ENCODE measurements at places on chromosomes 16 and 17.

DNA sequence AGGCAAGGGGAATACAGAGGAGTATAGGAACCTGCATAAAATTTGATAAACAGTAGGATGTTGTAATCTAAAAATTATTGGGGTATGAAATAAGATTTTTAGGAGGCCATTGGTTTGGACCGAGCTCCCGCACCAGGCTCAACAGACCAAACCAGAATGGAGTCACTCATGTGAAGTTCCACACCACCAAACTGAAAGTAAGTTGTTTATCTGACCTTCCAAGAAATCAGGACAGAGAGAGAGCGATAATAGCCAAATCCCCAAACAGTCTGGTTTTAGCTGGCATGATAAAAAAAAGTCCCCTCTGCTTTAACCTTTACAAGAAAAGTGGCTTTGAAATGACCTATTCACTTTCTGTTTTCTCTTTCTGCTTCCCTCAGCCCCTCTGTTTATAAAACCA lies 45.7 kb upstream of the SIAH1 start:
- peak; percentile 23 for DNase-seq
- H3K27ac ChIP-seq = peak overlapping the region; percentile 94
- H3K4me1 ChIP-seq = peaks cover 90% of the 10 kb centered on the region
- H3K4me3 ChIP-seq = peak overlapping the region; percentile 27
- H3K27me3 ChIP-seq = no peaks in the 10 kb centered on the region

- DNase-seq = no peak
- H3K27me3 ChIP-seq = no peaks in the 10 kb centered on the region
- peaks cover 7% of the 10 kb centered on the region for H3K4me1 ChIP-seq
- H3K4me3 ChIP-seq = no peak overlapping the region
- H3K27ac ChIP-seq = no peak overlapping the region
Measured at GRCh38 chr17:17874478-17874877, 37.7 kb upstream of the SREBF1 start.

DNA sequence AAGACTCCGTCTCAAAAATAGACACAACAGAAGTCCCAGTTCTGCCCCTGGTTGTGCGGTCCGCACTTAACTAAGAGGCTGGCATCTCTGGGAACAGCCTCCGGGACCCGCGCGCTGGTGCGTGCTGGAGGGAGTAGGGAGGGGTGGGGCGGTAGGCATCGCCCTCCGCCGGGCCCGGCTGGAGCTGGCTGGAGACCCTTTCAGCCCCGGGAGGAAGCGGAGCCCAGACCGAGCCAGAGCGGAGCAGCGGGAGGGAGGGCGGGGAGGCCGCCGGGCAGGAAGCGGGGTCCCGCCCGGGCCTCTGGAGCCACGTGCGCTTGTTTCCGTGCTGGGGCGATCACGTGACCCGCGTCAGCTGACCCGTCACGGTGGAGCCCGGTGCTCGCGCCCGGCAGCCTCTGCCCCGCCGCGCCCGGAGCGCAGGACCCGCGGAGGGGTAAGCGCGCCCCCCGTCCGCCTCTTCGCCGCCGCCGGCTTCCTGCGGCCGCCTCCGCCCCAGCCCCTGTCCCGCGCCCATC lies at the start of gene WDR81:
Gene WDR81, plus strand, starts transcription at position 354 of the 518 bp plus-strand sequence. CDS start 256 bp downstream, outside the sequence.
- peaks cover 12% of the 10 kb centered on the region for H3K36me3 ChIP-seq
- peak within 1 kb of the TSS; percentile 81 for H3K4me3 ChIP-seq
- H3K27ac ChIP-seq = peak within 1 kb of the TSS; percentile 88

GRCh38 chr17:29007860-29008455 lies 2.1 kb upstream of the SEZ6 start:
- DNase-seq = no peak
- H3K4me1 ChIP-seq = peaks cover 16% of the 10 kb centered on the region
- H3K36me3 ChIP-seq = no peaks in the 10 kb centered on the region

DNA sequence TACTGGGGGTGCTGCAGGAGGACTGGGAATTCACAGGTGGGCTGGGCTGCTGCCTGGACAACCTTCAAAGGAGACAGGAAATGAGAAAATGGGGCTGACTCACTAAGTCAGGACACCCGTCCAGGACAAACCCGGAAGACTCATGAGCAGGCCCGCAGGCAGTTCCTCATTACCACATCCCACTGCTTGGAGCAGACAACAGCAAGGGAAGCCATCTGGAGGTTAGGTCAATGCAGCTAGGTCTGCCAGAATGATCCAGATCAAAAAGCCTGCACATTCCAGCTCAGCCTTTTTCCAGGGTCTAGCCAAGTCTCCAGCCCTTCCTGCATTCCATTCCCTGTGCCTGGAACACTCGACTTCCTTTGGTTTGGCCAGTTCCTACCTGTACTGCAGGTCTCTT lies 536.5 kb upstream of the CDH11 start:
- H3K4me3 ChIP-seq = no peak overlapping the region
- DNase-seq = no peak
- no peaks in the 10 kb centered on the region for H3K36me3 ChIP-seq
- no peaks in the 10 kb centered on the region for H3K4me1 ChIP-seq

DNA sequence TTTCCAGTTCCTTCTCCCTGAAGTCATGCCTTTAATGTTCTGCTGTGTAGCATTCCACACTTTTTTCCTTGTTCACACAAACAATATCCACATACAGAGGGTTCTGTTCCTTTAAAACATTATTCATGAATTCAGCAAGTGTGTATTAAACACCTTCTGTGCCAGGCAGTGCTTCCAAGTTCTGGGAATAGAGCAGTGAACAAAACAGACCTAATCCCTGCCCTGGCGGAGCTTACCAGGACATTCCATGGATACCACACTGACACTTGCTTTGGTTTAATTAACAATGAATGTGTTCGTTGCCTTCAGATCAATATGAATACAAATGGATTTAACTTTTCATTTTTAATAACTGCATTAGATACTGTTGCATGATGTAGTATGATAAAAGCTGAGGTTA lies 57.9 kb upstream of the CLEC19A start:
- H3K27me3 ChIP-seq = no peaks in the 10 kb centered on the region
- H3K4me3 ChIP-seq = no peak overlapping the region
- H3K4me1 ChIP-seq = peaks cover 8% of the 10 kb centered on the region
- no peak overlapping the region for H3K27ac ChIP-seq

DNA sequence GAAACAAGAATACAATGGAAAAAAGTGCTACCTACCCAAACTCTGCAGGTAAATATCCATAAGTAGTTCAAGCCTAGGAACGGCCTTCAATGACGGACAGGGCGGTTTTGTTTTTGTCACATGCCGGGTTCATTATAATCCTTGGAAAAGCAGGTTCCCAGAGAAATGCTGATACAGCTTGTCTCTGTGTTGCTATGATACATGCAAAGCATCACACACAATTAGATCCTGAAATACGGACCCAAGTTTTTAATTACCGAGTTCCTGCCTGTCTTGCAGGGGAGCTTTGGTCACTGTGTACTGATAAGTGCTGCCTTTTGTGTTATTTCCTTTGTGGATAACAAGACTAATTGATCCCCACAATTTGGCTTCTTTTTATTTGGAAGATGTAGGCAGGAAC lies 217.4 kb downstream of the HAPSTR1 start:
- H3K27ac ChIP-seq = no peak overlapping the region
- DNase-seq = no peak
- H3K4me3 ChIP-seq = no peak overlapping the region

DNA sequence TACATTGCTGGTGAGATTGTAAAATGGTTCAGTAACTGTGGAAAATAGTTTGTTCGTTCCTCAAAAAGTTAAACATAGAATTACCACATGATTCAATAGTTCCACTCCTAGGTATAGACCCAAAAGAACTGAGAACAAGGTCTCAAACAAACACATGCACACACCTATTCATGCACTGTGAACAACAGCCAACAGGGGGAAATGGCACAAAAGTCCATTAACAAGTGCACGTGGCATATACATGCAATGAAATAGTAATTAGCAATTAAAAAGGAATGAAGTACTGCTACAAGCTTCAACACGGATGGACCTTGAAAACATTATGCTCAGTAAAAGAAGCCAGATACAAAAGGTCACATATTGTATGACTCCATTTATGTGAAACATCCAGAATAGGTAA lies 23.8 kb downstream of the SDK2 start:
- H3K27ac ChIP-seq = no peak overlapping the region
- DNase-seq = no peak
- peaks cover 75% of the 10 kb centered on the region for H3K4me1 ChIP-seq
- no peaks in the 10 kb centered on the region for H3K27me3 ChIP-seq

DNA sequence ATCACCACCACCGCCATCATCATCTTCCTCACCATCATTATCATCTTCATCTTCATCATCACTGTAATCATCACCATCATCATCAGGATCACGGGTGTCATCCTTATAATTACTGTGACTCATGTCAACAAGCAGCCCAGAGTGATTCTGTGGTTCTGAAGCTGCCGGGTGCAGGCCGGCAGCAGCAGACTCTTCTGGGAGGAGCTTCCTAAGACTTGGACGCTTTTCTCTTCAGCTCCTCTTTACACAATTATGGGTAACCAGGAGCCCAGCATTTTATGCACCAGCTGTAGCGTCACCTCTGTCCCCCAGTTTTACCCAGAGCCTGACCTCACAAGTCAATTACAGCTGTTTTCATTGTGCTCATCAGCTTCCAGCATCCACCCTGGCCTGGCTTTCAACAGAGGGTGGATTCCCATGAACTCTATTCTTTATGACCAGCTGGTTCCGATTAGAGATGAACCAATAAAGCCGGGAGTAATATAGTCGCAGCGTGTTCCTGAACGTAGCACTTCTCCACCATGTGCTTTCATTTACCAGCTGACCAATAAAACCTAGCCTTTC lies 275.8 kb downstream of the FOXL1 start:
- no peaks in the 10 kb centered on the region for H3K4me1 ChIP-seq
- no peaks in the 10 kb centered on the region for H3K36me3 ChIP-seq
- DNase-seq = no peak
- no peak overlapping the region for H3K27ac ChIP-seq
- no peak overlapping the region for H3K4me3 ChIP-seq

- no peaks in the 10 kb centered on the region for H3K36me3 ChIP-seq
- H3K4me1 ChIP-seq = no peaks in the 10 kb centered on the region
- DNase-seq = no peak
- H3K27me3 ChIP-seq = peaks cover under 1% of the 10 kb centered on the region
- no peak overlapping the region for H3K27ac ChIP-seq
Measured at GRCh38 chr17:39138431-39139160, 12.8 kb downstream of the PLXDC1 start.

DNA sequence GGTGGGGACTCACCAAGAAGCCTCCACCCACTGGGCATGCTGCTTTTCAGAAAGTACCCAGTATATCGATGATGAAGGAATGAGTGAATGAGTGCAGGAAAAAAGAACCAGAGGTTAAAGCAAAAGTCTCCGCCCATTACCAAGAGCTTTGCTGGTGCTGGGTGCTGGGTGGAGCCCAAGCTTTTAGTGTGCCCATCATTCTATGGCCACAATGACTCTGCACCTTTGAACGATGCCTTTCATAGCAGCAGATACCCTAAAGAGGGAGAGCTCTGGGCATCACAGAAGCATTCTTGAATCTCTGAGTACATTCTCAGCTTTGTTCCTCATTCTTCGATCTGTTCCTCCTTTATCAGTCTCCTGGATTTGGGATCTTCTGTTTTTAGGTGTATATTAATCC lies 450.7 kb upstream of the CCL2 start:
- H3K4me1 ChIP-seq = no peaks in the 10 kb centered on the region
- no peak for DNase-seq
- H3K4me3 ChIP-seq = no peak overlapping the region
- H3K27me3 ChIP-seq = peaks cover 29% of the 10 kb centered on the region
- H3K27ac ChIP-seq = no peak overlapping the region

DNA sequence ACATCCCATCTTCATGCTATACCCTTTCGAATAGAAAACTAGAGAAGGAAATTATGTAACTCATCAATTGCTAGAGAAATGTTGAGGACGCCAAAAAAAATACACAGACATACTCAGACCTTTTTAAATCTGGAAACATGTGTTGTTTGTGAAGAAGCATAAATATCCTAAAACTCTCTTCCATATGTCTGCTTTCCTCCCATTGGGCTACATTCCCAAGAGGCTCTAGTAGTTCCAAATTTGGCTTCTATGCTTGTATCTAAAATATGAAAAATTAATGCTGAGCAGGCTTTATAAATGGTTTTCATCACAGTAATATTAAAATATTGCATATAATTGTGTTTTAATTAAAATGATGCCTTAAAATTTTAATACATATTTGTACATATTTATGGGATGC lies 297.9 kb upstream of the PSMD7 start:
- H3K4me1 ChIP-seq = no peaks in the 10 kb centered on the region
- no peak for DNase-seq
- H3K27me3 ChIP-seq = no peaks in the 10 kb centered on the region
- H3K36me3 ChIP-seq = peaks cover 1% of the 10 kb centered on the region

- peaks cover 17% of the 10 kb centered on the region for H3K36me3 ChIP-seq
- H3K4me3 ChIP-seq = peak overlapping the region; percentile 88
Measured at GRCh38 chr17:81294512-81295030, 536 bp downstream of the SLC38A10 start.

- peaks cover 53% of the 10 kb centered on the region for H3K36me3 ChIP-seq
- H3K27ac ChIP-seq = peak overlapping the region; percentile 4
- no peak for DNase-seq
- peaks cover 11% of the 10 kb centered on the region for H3K4me1 ChIP-seq
- H3K4me3 ChIP-seq = peak overlapping the region; percentile 60
- H3K27me3 ChIP-seq = no peaks in the 10 kb centered on the region
Measured at GRCh38 chr16:88608076-88608475, 30.3 kb upstream of the IL17C start.

- peaks cover 49% of the 10 kb centered on the region for H3K4me1 ChIP-seq
- peak overlapping the region; percentile 86 for H3K27ac ChIP-seq
- H3K4me3 ChIP-seq = peak overlapping the region; percentile 45
- no peak for DNase-seq
Measured at GRCh38 chr16:46976550-46976949, 3.1 kb upstream of the DNAJA2 start.

- peaks cover 29% of the 10 kb centered on the region for H3K36me3 ChIP-seq
- DNase-seq = no peak
- H3K27ac ChIP-seq = peak overlapping the region; percentile 100
- peaks cover 16% of the 10 kb centered on the region for H3K4me1 ChIP-seq
- peaks cover 6% of the 10 kb centered on the region for H3K27me3 ChIP-seq
- H3K4me3 ChIP-seq = peak overlapping the region; percentile 96
Measured at GRCh38 chr17:4796552-4796920, 572 bp downstream of the PSMB6 start.

- peaks cover 5% of the 10 kb centered on the region for H3K27me3 ChIP-seq
- no peak overlapping the region for H3K4me3 ChIP-seq
- no peaks in the 10 kb centered on the region for H3K4me1 ChIP-seq
- no peak overlapping the region for H3K27ac ChIP-seq
Measured at GRCh38 chr17:44786551-44787081, 27.8 kb downstream of the ADAM11 start.

GRCh38 chr17:14310101-14310500 lies 9.2 kb downstream of the HS3ST3B1 start:
- H3K4me1 ChIP-seq = peaks cover 23% of the 10 kb centered on the region
- no peak overlapping the region for H3K27ac ChIP-seq

DNA sequence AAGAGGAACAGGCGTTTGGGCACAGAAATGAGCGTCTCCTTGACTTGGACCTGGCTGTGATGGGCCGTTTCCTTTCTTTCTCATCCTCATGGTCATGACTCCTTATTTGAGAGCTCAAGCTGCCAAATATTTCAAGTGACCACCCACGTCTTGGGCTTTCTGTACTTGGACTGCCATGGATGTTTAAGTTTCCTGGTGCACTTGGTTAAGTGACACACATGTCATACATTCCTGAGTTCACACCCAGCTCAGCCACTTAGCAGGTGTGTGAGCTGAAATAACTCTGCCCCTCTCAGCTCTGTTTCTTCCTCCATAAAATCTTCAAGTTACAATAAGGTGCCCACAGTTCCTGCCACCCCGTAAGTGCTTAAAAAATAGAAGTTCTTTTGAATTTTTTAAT lies 114.5 kb downstream of the CLEC16A start:
- peaks cover 72% of the 10 kb centered on the region for H3K36me3 ChIP-seq
- H3K4me1 ChIP-seq = peaks cover 40% of the 10 kb centered on the region
- H3K4me3 ChIP-seq = no peak overlapping the region

- H3K4me1 ChIP-seq = peaks cover 5% of the 10 kb centered on the region
- no peaks in the 10 kb centered on the region for H3K27me3 ChIP-seq
- H3K27ac ChIP-seq = no peak overlapping the region
- H3K4me3 ChIP-seq = no peak overlapping the region
- peaks cover 43% of the 10 kb centered on the region for H3K36me3 ChIP-seq
- DNase-seq = no peak
Measured at GRCh38 chr17:60328679-60329078, 63.3 kb downstream of the USP32 start.
